ENCODE measurements at places on chromosomes 3 and 15.
A peak's percentile ranks its signal among the peaks of the same experiment; 100 is the strongest.

- DNase-seq, result peak; percentile 12
These were observed 417.7 kb upstream of the TGFBR2 start for GRCh38 chr3:30188713-30189112.

DNA sequence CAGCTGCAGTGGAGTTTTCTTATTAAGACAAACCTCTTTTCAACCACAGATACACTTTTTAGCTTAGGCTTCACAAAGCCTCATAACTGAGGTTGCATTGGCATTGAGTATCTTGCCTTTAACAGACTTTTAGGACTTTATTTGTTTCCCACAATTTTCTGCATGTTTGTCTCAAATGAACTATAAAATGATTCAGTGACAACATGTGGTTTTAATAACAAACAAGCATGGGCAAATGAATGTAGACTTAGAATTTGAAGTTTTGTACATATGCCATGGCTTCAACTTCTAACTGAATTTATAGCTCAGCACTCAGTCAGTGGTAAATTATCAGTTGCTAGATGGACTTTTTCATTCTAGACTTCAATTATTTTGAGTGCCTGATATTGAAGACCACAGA is 101.6 kb downstream of the SLC25A26 start:
- DNase-seq, result no peak

GRCh38 chr3:122392868-122393844 is 9.2 kb downstream of the FAM162A start:
- DNase-seq, result no peak

GRCh38 chr15:100940767-100941379 is 21.7 kb downstream of the LRRK1 start:
- no peak for DNase-seq

DNA sequence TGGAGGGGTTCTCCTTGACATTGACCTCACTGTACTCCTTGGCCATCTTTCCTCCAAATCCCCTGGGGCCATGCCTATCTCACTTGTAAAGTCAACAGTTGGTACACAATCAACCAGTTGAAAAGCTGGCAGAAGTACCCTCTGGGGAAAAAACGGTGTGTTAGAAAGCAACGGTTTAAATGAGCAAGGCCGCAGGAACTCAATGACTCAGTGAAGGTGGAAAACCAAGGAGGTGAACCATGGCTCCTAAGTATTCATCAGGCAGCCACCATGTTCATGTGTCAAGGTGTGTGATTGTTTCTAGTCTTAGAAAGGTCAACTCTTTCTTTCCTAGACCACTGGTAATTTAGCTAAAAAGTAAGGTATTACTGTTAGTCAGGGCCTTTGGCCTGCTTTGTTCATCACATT is 130.9 kb upstream of the SATB1 start:
- DNase-seq, result no peak

DNA sequence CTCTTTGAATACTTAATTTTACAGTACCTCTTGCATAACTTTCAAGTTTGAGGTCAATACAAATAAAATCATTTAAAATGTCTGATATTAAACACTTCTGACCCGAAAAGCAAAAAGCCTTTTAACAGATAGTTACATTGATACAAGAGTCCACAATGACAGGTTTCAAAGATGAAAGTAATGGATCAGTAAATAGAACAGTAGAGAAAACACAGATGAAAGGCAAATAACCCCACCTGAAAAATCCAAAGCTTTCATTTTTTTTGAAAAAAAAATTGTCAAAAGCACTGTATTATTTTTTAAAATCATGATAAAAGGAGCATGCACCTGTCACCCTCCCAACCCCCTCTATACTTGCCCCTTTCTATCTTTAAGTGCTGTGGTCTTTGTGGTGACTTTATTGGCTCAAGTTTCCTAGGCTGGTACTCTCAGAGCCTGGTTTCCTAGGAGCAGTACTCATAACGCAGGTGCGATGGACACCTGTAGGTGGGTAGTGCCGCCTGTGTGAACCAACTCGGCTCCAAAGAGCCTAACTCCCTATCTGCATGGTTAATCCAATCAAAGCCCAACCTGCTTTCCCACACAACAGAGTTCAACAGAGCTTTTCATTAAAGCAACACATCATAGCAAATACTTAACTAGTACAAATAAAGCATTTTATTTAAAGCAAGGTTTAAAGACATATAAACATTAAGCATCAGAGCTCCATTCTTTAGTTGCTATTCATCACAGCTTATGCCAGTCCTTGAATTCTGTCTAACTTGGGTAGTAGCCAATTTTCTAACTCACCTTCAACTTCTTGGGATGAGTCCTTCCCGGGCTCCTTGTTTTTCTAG is 32.2 kb downstream of the LIPC start:
- no peak for DNase-seq

GRCh38 chr3:39208463-39209055 is 16.2 kb upstream of the XIRP1 start:
- peak; percentile 65 for DNase-seq

Data from ELF-1 (cell line).